Calu3 (cell line): ENCODE measurements at places on chromosomes 7 and 10. TPM values are rescaled to one million over a fixed set of nuclear protein-coding genes. Genes with fewer than 3 reads are reported as not detected.

- DNase-seq: no peak
These were observed 155.2 kb upstream of the NRP1 start for GRCh38 chr10:33489501-33490176.

GRCh38 chr10:116909307-116909706, 60.0 kb downstream of the ENO4 start:
- no peak for DNase-seq

DNA sequence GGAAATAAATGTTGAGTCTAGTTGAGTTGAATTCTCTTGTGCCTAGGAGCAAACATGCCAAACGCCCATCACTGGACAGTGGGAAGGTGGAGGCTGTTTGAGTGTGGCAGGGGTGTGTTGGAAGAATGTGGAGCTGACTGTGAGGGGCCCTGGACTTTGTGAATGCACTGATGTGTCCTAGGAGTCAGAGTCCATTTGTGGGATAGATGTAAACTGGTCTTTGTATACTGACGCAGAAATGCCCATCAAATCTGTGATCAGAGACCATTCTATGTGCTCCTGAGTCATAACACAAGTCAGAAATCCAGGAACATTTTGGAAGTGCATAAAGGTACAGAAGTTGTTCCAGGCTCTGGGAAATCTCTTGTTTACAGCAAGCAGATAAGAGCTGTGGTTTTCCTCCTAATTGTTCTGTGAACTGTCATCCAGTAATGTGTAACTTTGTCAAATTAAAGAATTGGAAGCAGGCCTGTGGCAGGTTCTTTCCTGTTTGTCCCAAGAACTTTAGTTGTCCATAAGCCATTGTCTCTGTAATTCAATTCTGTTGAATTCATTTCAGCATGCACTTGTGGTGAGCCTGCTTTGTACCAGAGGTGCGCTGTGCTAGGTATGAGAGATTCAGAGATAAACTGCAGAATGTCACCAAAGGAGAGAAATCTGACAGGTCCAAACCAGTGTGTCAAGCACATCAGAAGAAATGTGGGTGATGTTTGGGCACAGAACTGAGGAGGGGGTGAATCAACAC, 7.6 kb downstream of the PRXL2A start:
- DNase-seq: no peak

- DNase-seq: no peak
These were observed 83.2 kb upstream of the PRR15 start for GRCh38 chr7:29480451-29480850.

DNA sequence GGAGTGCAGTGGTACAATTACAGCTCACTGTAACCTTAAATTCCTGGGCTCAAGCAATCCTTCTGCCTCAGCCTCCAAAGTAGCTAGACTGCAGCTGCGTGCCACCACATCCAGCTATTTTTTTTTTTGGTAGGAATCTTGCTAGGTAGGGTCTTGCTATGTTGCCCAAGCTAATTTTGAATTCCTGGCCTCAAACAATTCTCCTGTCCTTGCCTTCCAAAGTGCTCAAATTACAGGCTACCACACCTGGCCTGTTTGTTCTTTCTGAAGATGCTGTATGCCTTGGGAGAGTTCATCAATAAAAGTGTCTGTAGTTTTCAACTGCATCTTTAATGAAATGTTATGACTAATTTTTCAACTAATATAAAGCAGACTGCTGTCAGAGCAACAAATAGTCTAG, 452 bp downstream of the SAMD9 start:
- DNase-seq: peak; percentile 8

DNA sequence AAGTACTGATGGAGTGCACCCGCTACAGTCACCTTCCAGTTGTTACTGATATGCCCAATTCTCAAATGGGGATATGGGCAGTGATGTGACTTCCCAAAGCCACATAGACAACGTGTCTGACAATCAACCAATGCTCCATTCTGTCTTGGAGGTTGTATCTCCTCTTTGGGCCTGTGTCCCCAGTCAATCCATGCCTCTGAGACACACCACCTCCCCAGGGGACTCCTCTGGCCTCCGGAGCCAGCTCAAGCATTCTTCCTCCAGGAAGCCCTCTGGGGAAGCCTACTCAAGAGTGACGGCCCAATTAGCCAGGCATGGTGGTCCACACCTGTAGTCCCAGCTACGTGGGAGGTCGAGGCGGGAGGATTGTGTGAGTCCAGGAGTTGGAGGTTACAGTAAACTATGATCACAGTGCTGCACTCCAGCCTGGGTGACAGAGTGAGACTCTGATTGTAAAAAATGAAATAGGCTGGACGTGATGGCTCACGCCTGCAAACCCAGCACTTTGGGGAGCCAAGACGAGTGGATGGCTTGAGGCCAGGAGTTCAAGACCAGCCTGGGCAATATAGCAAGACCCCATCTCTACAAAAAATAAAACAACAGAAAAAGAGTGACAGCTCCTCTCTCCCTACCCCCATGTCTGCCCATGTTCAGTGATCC, 99.5 kb upstream of the TNRC18 start:
- DNase-seq: peak; percentile 66

GRCh38 chr10:110017052-110017451, 9.3 kb downstream of the ADD3 start:
- no peak for DNase-seq

GRCh38 chr7:94400643-94401427, 6.1 kb downstream of the COL1A2 start:
- no peak for DNase-seq

DNA sequence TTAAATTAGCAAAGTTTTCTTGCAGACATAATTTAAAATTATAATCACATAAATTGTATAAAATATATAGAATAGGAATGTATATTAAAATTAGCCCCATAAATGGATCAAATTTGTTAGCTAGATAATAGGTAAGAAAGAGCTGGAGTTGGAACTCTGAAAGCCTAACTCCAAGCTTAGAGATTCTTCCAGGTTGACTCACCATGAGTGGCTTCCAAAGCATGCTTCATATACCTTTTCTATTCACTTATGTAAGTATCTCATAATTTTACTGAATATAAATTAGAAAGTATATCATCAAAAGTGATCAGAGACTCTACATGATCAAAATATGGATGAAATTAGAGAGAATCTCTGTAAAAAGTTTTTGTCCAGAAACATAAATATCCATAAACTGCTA, 320.7 kb upstream of the MAGI2 start:
- DNase-seq: no peak

The SLC29A4 gene
- 1.9 and 2.5 TPM in 2 replicates for total RNA-seq

The GIMAP1 gene
- not detected in 2 replicates for total RNA-seq

The CPEB3 gene
- total RNA-seq: 2.8 and 3.6 TPM in 2 replicates

The TRPV5 gene
- total RNA-seq: not detected in 2 replicates

The SFRP4 gene
- not detected in 2 replicates for total RNA-seq

The EEPD1 gene
- total RNA-seq: 48.8 and 55.5 TPM in 2 replicates

The WDFY4 gene
- not detected in 2 replicates for total RNA-seq

The PTPRZ1 gene
- 4.9 and 5.8 TPM in 2 replicates for total RNA-seq

The DYDC2 gene
- total RNA-seq: not detected in 2 replicates
